ENCODE measurements at places on chromosomes 5 and 9.

DNA sequence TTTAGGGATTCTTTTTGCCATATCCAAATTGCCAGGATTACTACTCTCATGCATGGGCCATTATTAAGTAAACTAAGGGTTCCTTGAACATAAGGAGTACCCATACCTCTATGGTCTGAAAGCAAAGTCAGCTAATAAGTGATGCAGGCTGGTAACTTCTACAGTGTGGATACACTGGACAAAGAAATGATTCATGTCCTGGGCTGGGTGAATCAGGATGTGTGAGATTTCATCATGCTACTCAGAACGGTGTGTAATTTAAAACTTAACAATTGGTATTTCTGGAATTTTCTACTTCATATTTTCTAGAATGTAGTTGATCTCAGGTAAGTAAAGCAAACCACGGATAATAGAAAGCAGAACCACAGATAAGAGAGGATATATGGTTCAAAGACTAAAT is 428.8 kb downstream of the CHSY3 start:
- DNase-seq, result no peak

DNA sequence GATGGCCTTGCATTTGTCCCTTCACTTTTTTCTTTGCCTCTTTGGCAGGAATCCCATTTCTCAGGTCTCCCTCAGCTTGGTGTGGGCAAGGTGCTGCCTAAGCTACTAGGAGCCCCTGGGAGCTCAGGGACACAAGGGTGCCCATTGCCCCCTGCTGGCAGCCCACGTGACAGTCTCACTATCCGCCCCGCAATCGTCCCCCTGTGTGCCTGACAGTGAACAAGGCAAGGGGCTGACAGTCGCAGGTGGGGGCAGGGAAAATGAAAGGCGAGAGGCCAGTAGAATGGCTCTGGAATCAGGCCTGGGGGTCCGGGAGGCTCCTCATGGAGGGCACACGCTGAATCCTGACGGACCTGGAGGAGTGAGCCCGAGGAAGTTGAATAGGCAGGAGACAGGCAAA is 2.0 kb upstream of the PCDH12 start:
- no peak for DNase-seq

- DNase-seq, result no peak
Observed at GRCh38 chr5:141826674-141827073, 51.5 kb downstream of the PCDH1 start.

DNA sequence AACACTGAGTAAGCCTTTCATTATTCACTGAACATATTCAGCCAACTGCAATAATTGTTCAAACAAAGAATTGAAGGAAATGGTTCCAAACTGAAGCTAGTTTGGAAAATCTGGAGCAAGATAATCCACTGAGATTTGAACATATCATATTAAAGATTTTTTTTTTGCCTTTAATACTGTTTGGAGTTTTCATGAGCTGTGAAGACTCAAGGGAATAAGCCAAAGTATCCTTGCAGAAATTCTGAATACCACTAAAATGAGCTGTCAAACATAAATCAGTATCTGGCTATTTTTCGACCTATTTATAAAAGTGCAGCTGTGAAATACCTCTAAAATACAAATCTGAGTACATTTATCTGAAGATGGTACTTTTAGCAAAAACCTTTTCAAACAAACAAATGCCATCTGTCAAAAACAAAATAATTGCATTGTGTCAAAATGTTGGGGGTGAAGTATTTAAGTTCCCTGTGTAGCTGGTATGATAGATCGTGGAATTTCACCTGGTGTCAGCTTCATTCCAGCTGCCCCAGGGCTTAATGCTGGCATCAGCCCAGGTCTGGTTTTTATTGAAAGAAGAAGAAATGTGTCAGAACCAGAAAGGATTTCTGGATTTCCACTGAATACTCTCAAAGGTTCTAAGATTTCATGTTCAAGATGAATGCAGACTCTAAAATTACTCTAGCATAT is 149.0 kb upstream of the GRAMD2B start:
- no peak for DNase-seq

GRCh38 chr5:21704974-21705668 is 1148.0 kb downstream of the CDH12 start:
- no peak for DNase-seq

DNA sequence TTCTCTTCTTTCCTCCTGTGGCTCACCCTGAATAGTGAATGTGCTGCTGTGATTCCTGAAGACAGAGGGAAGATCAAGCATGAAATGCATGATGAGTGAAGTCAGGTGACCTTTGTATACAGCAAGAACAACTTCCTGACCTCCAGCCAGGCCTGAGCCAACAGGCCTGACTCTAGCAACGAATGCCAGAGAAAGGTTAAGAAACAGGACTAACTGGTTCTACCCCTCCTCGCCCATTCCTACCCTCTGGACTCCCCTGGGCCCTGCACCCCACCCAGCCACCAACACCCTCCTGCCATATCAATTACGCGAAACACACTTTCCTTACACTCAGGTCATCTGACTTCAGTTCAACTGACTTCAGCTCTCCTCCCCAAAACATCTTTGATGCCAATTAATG is 4.9 kb downstream of the SUSD1 start:
- DNase-seq, result no peak

DNA sequence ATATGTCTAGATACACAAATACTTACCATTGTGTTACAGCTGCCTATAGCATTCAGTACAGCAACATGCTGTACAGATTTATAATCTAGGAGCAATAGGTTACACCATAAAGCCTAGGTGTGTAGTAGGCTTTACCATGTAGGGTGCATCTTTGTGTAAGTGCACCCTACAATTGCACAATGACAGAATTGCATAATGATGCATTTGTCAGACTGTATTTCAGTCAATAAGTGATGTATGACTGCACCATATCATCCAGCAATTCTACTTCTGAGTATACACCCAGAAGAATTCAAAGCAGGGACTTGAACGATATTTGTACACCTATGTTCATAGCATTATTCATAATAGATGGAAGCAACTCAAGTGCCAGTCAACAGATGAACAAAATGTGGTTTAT is 100.4 kb upstream of the SLC44A1 start:
- no peak for DNase-seq

DNA sequence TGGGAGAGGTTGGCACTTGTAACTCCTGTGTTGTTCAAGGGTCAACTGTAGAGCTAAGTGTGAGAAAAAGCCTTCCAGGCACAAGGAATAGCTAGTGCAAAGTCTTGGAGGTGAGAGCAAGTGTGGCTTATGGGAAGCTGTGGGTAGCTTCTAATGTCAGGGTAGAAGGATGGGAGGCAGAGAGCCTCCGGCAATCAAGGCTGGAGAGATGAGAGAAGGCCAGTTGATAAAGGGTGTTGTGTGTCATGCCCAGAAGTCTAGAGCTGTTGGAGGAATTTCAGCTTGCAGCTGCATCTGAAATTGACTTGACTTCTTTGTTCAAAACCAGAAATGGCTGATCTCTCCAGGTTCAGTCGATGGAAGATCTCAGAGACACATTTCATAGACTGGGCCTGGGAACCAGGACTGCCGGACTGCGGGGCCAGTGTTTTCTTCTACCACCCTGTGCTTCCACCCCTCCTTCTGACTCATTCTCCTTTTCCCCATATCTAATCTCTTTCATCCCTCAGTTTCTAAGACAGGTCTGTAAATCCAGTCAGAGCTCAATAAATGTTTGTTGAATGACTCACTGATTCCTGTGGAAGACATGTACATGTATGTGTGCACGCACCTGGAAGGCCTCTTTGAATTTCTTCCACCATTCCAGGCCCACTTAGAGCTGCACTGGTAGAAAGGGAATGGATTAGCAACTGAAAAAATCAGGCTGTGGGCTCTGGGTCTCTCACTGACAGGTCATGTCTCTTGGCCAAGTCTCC is 67.8 kb upstream of the KLF4 start:
- DNase-seq, result no peak

- no peak for DNase-seq
Observed at GRCh38 chr5:43514471-43514815, 505 bp downstream of the C5orf34 start.

DNA sequence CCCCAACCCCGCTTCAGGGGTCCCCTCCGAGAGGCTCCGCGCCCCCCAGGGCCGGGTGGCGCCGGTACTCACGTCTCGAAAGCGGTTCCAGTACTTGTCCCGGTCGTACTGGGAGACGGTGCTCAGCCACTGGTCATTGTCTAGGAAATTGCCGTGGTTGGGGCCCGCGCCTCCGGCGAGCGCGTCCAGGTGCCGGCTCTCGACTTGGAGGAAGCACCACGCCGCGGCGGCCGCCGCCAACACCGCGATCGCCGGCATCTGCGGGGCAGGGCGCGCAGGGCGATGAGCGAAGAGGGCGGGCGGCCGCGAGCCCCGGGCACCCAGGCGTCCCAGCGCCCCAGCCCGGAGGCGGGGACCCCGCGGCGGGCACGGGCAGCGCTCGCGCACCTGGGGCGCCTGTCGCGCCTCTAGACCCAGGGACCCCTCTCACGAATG is 808 bp downstream of the SPOCK1 start:
- DNase-seq, result no peak

- DNase-seq, result no peak
Observed at GRCh38 chr9:69279084-69279731, 45.8 kb upstream of the ENTREP1 start.

- no peak for DNase-seq
Observed at GRCh38 chr5:2750758-2751464, 566 bp downstream of the IRX2 start.

DNA sequence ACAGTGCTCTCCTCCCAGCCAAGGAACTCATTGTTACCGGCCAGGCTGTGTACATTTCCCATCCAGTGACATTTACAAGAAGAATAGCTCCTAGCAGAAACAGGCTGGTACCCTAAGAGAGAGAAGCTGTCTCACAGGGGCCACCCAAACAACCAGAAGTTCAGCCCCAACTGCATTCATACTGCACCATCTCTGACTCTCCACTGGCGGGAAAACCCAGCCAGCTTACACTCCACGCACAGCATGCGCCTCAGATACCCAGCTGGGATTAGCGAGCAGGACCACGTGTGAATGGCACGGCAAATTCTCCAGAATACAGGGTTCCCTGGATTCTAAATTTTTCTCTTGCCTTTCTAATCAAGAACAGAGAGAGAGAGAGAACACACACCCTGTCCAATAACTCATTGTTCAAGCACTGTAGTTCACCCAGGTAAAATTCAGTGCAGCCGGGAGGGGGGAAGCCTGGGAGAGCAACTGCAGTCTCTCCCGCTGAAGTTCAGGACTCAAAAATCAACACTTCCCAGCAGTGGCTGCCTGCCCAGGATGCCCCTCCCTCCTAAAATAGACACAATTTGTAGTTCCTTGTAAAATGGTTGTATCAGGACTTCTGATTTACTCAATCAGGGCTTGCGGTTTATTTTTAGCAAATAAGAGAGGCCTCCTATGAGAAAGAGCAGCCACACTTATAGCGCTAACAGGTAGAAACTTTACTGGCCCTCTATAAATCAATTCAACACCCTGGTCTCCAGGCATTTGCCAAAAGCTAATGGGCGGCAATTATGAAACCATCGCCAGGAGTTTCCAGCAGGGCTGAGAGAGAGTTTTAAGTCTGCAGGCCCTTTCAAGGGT is 2.2 kb downstream of the COL23A1 start:
- no peak for DNase-seq

DNA sequence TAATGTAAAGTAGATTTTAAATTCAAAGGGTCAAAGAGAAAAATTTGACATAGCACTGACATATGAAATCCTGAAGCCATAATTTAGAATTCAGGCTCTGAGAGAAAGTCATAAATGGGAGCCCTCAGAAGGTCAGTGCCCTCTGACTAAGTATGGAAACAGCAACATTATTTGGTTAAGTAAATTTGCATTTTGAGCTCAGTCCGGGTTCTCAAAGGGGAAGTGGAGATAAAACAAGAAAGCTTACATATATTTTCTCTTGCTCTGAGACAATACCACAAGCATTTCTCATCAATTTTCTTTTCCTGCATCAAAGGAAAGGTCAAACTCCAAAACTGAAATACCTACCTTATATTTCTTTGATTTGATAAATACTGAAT is 348.0 kb downstream of the SEMA5A start:
- DNase-seq, result no peak

- no peak for DNase-seq
Observed at GRCh38 chr5:14908172-14908571, 36.6 kb upstream of the ANKH start.

DNA sequence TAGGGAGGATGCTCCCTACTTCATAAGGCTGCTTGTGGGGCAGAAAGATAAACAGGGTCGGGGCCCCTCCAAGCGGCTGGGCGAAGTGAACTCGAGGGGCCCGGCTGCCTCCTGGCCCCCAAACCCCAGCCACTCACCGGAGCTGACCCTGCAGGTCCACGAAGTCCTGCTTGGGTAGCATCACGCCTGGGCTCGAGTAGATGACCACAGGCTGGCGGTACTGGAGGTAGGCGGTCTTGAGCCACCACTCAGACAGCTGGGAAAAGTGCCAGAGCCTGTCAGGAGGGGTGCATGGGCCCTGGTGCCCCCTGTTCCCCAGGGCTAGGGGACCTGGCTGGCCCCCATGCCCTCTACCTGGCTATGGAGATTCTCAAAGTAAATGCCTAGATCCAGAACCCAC is 6.5 kb downstream of the CRAT start:
- no peak for DNase-seq

GRCh38 chr5:82719368-82719767 is 357.8 kb downstream of the TMEM167A start:
- DNase-seq, result no peak

DNA sequence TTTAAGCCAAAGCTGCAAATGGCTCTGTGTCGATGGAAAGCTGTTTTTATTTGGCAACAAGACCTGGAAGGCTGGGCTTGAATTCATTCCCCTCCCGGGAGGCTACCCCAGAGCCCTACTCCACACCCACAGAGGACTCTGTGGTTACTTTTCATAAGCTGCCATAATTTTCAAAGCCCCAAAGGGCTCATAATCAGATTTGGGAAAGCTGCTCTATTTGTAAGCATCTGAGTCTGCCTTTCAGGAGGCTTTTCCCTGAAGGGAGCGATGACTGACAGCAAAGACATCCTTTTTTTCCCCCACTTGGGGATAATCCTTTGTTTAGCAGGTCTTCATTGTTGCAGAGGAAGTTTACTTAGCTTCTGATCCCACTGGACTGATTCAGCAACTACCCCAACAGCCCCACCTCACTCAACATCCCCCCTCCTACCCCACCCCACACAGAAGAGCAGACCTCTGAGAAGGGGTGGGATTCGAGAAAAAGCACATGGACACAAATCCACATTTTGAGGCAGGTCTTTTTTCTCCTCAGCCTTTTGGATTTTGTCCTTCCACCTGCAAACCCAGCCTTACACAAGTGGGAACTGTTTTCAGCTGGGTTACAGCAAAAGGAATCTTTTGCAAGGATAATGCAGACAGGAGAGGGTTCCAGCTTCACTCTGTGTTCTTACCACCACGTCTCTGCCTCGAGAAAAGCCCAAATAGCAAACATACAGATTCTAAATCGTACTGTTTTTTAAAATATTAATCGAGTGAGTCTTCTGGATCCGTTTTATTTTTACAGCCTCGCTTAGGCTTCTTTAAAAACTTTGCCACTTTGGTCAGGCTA is 244.4 kb upstream of the TUT7 start:
- no peak for DNase-seq

DNA sequence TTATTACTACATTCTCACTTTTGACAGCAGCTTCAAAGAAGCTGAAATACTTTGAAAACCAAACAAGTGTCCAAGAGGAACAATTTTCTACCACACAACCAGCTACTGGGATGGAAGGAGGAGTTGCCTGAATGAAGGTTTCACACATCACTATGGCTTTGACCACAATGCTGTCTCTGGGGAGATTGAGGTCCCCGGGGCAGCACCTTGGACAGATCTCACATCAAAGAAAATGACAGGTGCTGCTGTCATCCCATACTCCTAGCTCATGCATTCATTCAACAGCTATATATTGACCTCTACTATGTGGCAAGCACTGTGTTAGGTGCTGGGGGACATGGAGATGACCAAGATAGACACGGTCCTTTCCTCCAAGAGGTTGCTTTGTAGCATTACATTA is 233.2 kb upstream of the RASEF start:
- DNase-seq, result no peak

Data from cerebellar nuclear complex (tissue), 1 donor.